ENCODE measurements at places on chromosomes 12 and 14. TPM values are rescaled to one million over a fixed set of nuclear protein-coding genes. Genes with fewer than 3 reads are reported as not detected.

The KRT83 gene
- total RNA-seq, result not detected

- no peak for DNase-seq
Measured at GRCh38 chr14:26597589-26598080, at the start of gene NOVA1. Gene NOVA1, minus strand, starts transcription at chr14:26598033. Its CDS starts 597 bp downstream, at chr14:26597436.

The DCTN2 gene
- 120 TPM for total RNA-seq

The GPR135 gene
- total RNA-seq, result 6.5 TPM

GRCh38 chr12:69935651-69936100 is 110.6 kb downstream of the MYRFL start:
- DNase-seq, result no peak

- no peak for DNase-seq
Measured at GRCh38 chr14:96309896-96310330, 53.2 kb downstream of the ATG2B start.

DNA sequence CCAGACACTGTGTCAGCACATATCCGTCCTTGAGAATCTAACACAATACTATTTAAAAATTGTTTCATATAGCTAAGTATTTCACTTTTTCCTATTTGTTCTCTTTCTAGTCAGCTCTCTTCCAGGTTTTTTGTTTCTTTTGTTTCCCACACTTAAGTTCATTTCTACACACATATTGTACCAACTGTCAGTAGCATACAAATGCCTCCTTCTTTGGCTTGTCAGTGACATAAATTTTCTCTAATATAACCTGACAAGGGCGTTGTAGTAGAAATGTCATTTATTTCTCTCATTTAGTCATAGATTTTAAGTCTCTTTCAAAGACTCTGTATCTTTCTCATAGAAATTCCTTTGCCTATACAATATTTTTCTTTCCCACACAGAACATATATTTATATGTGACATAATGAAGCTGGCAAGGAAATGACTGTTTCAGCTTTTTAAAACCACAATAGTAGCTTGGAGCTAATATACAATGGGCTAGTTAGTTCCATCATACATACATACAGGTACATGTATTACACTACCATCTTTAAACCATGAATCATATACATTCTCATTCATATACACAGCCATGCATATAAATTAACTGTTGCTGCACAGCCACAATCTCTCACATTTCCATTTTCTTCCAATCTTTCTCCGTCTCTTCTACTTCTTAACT is 42.3 kb upstream of the EPS8 start:
- no peak for DNase-seq

GRCh38 chr14:75871181-75871880 is 110.5 kb downstream of the TGFB3 start:
- DNase-seq, result peak; percentile 99

GRCh38 chr12:97745406-97746101 is 282.9 kb downstream of the RMST start:
- DNase-seq, result no peak

DNA sequence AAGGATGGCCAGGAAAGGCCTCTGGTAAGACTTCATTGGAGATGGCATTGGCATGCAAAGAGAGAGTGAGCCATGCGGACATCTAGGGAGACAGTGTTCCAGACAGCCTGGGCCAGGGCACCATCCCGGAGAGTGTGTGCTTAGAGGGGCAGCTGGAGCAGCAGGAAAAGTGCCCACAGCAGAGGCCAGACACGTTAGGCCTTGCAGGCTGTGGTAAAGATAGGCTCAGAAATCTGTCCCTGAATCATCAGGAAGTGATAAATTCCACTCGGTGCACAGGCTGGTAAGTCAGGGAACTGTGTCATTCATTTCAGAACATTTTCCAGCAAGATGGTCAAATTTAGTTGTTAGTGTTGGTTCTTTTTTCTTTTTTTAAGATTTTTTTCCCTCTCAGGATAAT is 8.8 kb downstream of the GALNT16 start:
- DNase-seq, result peak; percentile 20

DNA sequence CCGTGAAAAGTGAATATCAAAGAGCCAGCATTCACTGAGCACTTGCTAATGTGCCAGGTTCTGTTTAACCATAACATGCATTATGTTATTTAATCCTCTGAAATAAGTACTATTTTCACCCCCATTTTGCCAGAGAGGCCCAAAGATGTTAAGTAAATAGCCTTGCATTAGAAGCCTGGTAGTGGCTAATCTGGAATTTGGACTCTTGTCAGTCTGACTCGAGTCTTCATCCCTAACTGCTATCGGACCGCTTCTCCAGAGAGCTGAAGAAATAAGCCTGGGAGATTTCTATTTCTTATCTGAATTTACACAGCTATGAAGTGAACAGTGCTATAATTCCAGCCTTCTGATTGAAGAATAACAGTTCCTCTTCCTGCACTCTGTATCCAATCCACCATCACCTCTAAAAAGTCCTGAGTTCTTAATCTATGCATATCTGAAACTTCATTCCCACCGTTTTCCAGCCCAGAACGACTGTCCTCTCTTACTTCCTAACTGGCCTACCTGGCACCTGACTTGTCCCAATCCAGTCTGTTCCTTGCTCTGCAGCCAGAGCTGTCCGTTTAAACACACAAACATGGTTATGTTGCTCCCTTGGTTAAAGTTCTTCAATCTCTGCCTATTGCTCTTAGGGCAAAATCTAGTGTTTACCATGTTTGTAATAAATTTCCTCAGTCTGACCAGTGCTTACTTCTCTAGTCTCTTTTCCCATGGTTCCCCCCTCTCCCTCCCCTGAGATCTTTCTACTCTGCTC is 2.3 kb downstream of the POLR3B start:
- peak; percentile 10 for DNase-seq

The GLIPR1 gene
- 60.0 TPM for total RNA-seq

- peak; percentile 10 for DNase-seq
Measured at GRCh38 chr12:87320724-87321123, 708.5 kb downstream of the C12orf50 start.

DNA sequence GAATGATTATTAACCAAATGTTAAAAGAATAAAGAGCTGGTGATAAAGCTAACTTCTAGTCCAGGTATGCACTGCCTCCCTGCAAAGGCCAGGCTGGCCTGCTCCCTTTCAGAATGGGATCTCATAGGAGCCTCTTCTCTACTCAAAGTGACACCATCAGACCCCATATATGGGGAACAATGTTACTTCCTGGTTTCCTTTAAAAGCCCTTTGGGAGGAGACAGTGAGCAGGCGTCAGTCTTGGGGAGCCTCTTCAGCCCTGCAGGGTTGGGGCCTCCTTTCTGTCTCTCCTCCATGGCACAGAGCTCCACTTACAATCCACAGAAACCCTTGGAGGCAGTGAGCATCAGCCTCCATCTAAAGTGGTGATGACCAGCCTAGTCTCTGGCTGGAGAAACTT is 17.3 kb upstream of the GPRC5A start:
- DNase-seq, result no peak

- no peak for DNase-seq
Measured at GRCh38 chr14:52355526-52355925, 41.4 kb downstream of the PTGER2 start.

- DNase-seq, result no peak
Measured at GRCh38 chr14:92942576-92942975, 19.6 kb downstream of the CHGA start.

DNA sequence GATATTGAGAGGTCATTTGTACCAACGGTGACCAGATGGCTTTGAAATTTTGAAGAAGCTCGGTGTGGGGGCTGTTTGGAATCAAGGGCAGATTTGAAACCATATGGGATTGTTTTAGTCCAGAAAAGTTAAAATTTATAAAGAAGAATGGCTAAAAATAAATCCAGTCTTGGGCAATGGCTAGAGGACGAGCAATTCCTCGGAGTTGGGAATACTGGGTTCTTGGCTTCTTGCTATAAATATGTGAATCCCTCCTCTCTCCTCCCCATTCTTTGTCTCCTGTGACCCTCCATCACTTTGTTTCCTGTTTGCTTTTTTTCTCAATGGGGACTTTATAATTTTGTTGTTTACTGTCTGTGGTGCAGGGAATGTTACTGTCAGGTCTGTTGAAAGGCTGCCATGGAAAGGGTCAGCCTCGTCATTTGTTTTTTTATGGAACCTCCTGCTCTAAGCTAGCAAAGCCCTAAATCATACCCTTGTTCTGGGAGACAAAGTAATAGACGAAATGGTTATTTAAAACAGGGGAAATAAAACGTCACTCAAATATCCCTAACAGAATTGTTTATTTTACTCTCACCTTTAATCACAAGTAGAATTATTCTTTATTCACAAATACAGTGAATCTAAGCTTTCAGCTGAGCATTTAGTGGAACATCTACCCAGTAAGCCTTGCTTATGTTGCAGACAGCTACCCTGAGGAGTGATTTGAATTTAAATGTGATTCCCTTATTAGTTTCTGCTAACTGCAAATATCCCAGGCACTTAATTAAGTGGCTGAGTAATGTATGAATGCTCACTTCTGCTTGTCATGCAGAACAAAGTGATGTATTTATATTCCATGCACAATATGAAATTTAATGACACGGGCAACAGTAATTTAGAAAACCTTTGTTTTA is 273.1 kb upstream of the NOVA1 start:
- DNase-seq, result peak; percentile 40

DNA sequence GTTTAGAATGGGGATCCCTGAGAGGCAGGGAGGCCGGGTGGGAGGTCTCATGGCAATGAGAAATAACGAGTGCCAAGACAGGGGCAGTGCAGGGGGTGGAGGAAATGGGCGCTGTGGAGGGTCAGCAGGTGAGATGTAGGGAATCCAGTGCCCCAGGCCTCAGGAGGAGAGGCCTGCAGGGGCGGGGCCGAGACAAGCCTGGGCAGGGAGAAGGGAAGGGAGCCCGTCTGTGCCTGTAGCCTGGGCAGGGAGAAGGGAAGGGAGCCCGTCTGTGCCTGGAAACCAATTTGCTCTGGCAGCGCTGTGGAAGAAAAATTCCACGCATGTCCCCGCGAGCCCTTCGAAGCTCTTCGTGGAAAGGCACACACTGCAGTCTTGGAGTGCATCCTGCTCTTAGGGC is 10.6 kb upstream of the NCOR2 start:
- DNase-seq, result no peak

The KCNH3 gene
- under 0.01 TPM for total RNA-seq

DNA sequence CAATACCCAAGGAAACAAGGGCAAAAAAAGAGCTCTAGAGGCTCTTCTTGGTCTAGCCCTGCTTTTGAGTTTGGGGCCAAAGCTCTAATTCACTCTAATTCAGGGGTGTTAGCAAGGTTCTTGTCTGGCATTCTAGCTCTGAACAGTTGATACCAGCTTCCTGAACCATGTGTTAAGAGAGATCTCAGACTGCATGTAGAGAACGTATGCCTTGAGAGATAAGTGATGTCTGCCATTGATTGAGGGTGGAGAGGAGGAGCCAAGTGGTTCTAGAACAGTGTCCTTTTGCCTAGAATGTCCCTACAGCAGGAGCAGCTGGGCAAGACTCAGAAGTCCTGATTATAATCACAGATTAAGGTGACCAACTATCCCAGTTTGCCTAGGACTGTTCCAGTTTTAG is 18.2 kb upstream of the POC1B start:
- DNase-seq, result no peak

DNA sequence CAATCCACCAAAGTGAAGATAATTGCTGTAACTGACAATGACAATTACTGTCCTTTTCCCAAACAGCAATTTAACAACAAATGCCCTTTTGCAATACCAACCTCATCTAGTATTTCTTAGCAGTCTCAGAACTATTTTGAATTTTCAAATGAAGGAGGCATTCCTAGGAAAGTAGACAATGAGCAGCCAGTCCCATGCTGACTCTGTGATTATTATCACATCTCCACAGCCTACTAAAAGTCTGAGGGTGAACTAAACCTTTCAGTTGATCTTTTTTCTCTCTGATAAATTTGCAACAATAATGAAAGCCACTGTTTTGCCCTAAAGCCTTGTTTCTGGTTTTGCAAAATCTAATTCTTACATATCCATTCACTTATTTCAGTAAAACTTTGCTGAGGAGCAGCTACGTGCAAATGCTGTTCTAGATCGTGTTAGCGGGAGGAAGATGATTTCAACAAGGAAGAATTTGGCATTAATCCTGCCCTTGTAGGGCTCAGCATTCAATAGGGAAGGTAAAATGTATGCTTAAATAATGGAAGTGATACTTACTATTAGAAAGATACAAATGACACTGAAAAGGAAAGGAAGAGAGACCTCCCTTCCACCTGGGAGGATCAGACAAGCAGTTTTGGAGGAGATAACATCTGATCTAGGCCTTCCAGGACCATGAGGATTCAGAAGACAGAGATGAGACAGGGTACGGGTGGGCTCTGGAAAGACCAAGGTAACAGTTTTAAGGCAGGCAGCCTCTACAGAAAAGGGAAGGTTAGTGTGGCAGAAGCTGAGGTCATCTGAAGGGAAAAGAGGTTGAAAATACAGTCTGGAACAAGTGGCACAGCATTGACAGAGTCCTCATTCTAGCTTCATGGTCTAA is 47.4 kb downstream of the SLC38A1 start:
- peak; percentile 31 for DNase-seq

- DNase-seq, result no peak
Measured at GRCh38 chr12:24200010-24200409, 250.5 kb upstream of the SOX5 start.
